Mammary epithelial cell (primary cell): ENCODE measurements at places on chromosomes 6 and 20.
A peak's percentile ranks its signal among the peaks of the same experiment; 100 is the strongest.

GRCh38 chr6:23659125-23659524, 466.9 kb upstream of the NRSN1 start:
- DNase-seq: no peak

DNA sequence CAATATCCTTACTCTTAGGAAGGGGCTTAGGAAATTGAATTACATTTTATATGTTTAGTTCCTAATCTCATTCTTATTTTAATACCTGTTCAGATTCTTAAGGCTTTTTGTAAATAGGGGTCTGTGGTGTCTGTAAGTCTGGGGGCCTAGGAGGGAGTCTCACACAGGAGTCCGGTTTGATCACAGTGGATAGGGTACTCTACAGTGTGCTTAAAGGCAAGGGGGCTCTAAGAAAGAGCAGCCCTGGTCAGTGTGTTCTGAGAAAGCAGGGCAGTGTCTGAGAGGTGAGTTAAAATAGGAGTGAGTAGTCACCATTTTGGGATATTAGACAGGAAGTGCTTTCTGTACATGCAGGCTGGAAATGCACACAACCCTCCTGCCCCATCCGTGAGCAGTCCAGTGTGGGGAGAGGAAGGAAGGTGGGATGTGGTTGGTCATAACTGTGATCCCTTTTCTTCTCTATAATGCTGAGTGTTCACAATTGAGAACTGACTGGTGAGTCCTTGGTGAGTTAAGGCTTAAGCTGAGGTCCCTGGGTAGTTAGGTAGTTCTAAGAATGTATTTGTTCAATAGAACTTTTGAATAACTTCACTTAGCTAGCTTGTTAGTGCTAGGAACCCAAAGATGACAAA, 50.0 kb downstream of the CDKAL1 start:
- no peak for DNase-seq

- no peak for DNase-seq
Measured at GRCh38 chr6:147190556-147190955, 13.7 kb upstream of the STXBP5 start.

DNA sequence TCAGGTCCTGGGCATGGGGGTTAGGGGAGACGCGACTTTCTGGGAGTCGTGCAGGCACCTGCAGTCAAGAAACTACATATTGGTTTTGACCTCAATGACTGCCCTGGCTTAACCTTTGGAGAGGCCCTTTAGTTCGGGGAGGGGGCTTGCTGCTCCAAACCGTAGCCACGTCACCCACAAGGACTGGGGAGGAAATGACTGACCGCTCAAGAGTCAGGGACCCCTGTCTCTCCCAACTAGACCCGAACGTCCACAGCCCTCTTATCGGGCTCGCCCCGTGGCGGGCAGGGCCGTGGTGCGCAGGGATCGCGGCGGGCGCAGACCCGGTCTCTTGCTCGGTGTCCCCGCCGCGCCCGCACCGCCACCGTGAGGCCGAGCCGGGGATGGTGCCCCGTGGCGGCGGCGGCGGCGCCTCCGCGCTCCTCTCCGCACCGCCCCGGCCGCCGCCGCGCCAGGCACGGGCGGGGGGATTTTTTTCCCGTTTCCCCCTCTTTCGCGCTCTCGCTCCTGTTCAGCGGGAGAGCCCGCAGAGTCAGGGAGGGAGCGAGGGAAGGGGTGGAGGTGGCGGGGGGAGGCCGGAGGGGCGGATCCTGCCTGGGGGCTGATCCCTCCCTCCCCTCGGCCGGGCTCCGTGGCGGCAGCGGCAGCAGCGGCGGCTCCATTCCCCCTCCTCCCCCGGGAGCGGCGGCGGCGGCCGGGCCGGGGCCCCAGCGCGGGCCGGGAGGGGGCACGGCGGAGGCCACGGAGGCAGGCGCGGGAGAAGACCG, at the start of gene BRPF3:
Gene BRPF3, plus strand, starts transcription at position 632 of the 767 bp plus-strand sequence. CDS start 3,579 bp downstream, outside the sequence.
- DNase-seq: peak; percentile 56
